NCI-H2081 (cell line): ENCODE measurements at places on chromosomes 12 and 14.

- DNase-seq, result no peak
Measured at GRCh38 chr12:132765361-132765760, 3.7 kb upstream of the ANKLE2 start.

DNA sequence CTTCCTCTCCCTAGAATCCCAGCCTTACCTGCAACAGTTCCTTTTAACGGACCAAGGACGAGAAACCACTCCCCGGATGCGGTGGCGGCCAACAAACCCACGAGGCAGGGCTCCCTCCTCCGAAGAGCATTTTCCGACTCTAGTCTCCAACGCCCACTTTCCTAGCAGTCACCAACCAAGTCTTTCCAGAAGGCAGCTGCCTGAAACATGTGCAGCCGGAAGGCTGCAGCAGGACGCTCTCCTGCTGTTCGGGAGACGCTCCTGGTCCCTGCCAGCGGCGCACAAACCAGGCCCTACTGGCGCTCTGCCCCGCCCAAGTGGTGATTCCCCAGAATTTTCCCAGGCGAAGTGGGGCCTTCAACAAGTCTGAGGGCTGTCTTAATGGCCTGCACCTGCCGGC, 21.1 kb upstream of the ADAM20 start:
- no peak for DNase-seq

GRCh38 chr12:101086490-101087135, 123.4 kb downstream of the SLC5A8 start:
- DNase-seq, result no peak

- no peak for DNase-seq
Measured at GRCh38 chr14:90445011-90445410, 48.2 kb downstream of the CALM1 start.

DNA sequence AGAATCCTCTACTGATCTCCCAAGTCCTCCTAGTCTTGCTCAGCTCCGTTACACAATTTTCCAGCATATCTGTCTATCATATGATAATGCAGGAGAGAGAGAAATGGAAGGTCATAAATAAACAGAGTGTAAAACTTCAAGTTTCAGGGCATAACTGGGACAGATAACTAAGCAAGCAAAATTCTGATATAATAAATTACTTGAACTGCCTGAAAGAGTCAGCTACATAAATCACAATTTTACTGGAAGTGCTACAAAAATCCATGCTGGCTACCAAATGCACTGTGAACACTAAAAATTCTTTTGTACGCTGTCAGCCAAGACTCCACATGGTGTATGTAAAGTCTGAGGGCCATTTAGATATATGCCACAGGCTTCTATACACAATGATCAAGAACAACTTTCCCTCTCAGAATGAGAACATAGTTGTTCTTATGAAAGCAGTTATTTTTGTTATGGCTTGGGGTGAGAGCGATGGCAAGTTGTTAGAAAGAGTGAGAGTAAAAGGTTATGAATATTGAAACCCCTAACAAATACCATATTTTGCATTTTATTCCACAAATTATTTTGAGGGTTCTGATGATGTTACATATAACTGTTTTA, 41.1 kb downstream of the GRIP1 start:
- DNase-seq, result no peak

DNA sequence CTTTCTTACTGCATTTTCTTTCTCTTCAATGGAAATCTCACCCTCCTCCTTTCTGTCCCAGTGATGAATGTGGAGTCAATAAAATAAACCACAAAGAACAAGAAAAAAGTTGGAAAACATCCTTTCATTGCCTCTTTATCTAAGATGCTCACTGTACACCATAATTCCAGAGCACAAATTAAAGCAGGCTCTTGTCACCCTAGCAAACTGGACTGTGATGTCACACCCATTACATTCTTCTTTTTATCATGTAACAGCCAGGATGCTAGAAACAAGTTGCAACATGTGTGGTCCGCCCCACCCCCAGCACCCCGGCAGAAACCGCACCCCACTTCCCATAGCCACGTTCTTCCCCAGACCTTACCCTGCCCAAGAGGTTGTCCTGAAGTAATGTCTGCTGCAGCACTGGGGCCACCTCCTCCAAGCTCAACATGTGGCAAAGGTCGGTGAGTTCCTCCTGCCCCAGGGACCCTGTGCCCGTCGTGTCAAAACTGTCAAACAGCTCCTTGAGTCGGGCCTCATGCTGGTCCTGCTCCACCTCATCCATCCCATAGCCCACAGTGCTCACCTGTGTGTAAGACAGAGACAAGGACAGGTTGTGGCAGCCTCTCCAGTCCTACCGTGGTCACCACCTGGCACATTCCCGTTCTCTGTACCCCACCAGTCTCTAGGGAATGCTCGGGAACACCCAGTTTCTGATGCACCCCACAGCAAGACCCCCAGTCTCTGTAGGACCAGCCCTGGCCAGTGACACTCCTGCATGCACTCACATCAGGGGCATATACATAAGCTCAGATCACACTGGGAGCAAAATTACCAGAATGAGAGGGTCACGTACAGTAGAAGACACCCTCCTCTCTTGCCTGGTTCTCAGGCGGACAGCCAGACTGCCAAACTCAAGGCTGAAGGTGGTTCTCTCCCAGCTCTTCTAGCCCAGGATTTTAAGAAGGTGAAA, 9.2 kb downstream of the NIN start:
- no peak for DNase-seq

GRCh38 chr12:55875704-55876467, 33.1 kb upstream of the MMP19 start:
- no peak for DNase-seq

GRCh38 chr12:2261708-2262107, 208.9 kb downstream of the CACNA1C start:
- DNase-seq, result no peak

DNA sequence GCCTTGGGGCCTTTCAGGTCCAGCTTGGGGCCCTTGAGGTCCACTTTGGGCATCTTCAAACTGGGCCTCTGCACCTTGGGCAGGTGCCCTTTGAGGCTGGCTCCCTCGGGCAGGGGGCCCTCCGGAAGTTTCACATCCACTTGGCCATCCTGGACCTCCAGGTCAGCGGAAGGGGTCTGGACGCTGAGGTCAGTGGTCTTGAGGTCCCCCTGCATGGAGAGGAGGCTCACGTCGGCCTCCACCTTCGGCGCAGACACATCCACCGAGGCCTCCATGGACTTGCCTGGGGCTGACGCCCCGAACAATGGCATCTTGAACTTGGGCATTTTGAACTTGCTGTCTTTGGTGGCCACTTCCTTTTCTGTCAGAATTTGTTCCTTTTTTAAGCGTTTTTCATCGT, 25.1 kb downstream of the AHNAK2 start:
- DNase-seq, result no peak

- DNase-seq, result no peak
Measured at GRCh38 chr14:104383088-104383995, 196.2 kb upstream of the C14orf180 start.

DNA sequence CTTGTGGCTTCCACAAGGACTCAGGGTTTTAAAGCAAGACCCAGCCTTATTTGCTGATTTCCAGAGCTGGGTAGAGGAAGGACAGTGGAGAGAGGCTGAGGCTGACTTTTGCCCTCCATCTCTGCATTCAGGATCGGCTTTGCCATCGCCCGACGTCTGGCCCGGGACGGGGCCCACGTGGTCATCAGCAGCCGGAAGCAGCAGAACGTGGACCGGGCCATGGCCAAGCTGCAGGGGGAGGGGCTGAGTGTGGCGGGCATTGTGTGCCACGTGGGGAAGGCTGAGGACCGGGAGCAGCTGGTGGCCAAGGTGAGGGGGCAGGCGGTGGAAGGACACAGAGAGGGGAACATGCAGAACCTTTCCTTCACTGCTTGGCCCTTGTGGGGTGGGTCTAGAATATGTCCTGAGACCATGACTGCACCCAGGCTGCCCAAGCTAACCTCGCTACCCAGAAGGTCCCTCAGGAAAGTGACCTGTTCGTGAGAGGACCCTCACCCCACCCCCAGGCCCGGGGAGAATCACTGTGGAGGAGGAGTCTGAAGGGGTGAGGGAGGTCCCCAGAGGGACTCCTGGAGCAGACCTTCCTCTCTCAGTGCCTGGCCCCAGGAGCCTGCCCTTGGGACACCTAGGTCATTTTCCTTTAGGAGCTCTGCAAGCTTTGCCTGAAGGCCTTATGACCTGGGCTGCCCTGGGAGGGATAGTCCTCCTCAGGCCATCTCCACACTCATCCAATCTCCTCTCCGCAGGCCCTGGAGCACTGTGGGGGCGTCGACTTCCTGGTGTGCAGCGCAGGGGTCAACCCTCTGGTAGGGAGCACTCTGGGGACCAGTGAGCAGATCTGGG, 3.1 kb downstream of the DHRS2 start:
- DNase-seq, result no peak

GRCh38 chr12:121678716-121679300, 9.4 kb upstream of the MORN3 start:
- DNase-seq, result no peak

GRCh38 chr14:72616811-72617210, 277.1 kb downstream of the DPF3 start:
- DNase-seq, result no peak
